ENCODE measurements at places on chromosomes 16 and 17.

DNA sequence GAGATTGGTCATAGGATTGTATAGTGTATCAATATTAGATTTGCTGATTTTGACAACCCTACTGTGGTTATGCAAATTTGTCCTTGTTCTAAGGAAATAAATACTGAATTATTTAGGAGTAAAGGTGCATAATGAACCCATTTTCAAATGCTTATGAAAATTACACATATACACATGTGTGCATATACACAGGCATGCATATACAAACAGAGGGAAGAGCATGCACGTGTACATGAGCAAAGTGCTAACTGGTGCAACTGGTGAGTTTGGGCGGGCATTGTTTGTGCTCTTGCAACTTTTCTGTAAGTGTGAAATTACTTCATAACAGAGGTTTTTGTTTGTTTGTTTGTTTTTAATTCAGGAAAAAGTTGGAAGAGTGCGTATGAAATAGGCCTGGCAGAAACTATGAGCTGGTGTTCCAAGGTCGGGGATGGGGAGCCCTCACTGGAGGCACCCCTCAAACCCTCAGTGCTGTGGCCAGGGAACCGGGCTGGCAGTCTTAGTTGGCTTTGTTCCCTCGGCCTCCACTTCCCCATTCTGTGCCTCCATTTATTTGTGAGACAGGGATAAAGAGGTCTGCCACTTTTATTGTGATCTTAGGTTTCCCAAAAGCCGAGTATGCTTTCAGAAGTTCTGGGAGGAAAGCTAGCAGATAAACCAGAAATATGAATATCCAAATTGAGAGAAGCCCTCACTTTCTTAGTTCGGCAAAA lies 5.8 kb downstream of the DEXI start:
- no peak for DNase-seq

DNA sequence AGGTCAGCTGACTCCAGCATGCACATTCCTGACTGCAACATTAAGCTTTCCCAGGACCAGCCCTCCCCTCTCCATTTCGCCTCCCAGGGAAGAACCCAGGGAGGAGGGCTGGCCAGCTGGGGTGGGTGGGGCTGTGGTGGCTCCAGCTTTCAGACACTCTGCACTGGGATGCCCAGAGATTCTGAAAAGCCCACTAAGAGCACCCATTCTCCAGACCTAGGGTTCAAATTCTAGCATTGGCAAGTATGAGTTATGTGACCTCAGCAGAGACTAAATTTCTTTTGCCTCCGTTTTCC lies 7.8 kb downstream of the DLX3 start:
- DNase-seq: peak; percentile 12

GRCh38 chr16:10171221-10171620 lies 11.0 kb downstream of the GRIN2A start:
- DNase-seq: no peak

DNA sequence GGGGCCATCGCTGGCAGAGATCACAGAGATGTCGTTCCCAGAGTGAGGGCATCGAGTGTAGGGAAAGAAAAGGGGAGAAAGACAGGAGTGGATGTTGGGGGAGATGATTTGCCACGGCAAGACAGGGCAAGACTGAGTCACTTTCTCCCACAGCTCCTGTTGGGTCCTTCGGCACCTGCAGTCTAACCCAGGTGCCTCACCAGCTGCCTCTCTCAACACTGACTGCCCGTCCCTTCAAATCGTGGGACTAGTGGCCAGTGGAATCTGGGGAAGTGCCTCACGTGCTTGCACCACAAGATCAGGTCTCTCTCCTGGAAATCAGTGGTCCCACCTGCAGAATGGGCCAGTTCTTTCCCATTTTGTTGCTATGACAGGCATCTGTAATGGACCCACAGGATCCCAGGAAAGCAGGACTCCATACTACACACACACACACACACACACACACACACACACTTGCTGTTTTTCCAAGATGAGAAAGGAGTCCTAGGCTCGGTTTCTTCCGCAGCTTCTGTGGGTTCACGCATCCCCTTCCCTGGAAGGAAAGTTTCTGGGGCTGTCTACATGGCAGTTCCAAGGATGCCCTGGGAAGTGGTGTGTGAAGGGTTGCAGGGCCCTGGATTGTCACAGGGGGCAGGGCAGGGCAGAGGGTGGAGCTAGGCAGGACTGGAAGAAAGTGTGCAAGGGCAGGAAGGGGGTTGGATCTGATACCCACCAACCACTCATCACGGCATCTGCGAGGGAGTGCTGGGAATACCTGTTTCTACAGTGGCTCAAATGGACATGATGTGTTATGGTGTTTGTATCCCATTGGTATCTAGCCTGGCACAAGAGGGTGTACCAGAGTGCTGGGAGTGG lies 10.2 kb upstream of the CBX8 start:
- no peak for DNase-seq

DNA sequence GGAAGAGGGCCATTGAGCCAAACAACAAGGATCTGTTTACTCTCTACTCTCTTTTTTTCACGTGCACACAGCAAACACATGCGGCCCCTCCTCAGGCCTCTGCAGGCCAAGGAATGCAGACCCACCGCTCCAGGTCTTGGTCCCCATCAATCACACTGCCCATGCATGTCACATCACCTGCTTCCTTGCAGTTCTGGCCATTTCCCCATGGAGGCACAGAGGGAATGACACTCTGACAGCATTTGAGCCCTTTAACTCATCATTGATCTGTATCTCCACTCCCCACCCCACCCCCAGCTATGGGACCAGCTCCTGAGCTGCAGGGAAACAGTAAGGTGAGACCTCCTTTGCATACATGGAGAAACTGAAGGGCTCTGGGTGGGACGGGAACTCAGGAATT lies 45.9 kb upstream of the MEIOC start:
- no peak for DNase-seq

GRCh38 chr17:79888811-79889634 lies 49.8 kb upstream of the CBX4 start:
- DNase-seq: no peak

DNA sequence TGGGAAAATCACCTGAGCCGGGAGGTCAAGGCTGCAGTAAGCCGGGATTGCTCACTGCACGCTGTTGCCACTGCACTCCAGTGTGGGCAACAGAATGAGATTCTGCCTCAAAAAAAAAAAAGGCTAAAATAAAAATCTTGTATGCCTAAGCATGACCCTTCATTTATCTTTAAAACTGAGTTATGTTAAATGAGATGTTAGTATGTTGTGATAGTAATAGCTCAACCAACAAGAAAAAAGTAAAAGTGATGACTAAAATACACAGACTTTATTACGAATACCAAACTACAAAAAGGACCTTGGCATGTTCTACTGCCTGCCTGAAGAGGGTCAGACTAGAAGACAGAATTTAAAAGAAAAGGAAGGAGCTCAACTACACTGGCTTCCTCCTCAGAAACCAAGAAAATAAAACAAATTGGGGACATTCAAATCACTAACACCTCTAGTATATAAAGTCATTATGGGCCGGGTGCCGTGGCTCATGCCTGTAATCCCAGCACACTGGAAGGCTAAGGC lies 4.4 kb downstream of the SMURF2 start:
- DNase-seq: no peak

- peak; percentile 72 for DNase-seq
These were observed 924 bp downstream of the ZNF598 start for GRCh38 chr16:2008631-2009163.

DNA sequence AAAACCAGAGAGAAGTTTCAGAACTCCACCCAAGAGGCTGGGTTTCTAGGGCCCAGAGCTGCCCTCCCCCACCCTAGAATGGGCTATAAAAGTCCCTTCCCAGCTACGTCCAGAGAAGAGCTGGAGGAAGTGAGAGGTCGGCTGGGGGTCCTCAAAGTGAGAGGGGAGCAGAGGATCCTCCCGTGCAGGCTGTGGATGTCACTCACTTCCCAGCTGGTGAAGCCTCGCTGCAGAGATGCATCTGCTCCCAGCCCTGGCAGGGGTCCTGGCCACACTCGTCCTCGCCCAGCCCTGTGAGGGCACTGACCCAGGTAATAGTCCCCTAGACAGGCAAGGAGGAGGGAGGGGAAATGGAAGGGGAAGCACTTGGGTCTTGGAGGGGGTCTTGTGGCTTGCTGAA lies at the start of gene EPX:
EPX (plus strand) TSS at position 115 of the 400 bp plus-strand sequence; CDS start at position 236, 121 bp downstream.
- DNase-seq: no peak

- DNase-seq: no peak
These were observed 11.8 kb downstream of the ADGRG3 start for GRCh38 chr16:57679767-57680482.

DNA sequence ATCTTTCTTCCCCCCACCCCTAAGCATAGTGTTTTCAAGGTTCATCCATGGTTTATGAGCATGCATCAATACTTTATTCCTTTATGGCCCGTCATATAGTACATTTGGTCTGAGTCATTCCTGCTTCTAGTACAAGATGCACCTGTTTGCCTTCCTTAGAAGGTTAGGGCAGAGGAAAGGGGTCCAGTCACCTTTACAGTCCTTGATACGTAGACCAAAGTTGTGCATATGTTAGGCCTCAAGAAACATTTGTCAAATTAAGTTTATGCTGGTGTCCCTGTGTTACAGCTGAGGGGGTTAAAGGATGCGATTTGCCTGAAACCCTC lies 1.4 kb downstream of the CYB5D2 start:
- DNase-seq: no peak

DNA sequence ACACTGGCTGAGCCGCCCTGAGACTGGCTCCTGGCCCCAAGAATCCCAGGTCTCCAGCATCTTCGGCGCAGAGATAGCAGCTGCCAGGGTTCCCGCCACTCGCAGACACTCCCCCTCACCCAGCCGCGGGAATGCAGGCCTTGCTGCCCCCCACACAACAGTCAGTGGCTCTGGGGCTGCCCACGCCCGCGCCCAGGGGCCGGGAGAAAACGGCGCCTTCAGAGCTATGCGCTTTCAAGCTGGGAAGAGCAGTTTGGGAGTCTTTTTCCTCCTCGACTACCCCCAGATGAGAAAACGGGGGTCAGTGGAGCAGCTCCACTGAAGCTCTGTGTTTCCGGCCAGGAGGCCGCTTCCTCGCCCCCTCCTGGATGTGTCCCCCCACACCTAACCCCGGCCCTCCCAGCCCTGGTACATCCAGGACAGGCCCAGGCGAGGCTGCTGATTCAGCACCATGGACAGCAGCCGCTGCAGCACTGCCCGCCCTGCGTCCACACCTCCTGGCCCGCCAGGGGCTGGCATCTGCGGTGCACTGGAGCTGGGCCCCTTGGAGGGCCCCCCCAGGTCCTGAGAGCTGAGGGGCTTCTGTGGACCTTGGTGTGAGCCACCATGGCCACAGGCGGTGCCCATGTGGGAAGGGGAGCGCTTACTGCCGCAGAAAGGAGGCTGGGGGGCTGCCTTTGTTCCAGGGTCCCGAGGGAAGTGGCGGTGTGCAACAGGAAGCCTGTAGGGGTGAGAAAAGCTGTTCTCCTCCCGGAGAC lies 35.7 kb downstream of the CACNA1H start:
- DNase-seq: peak; percentile 78

DNA sequence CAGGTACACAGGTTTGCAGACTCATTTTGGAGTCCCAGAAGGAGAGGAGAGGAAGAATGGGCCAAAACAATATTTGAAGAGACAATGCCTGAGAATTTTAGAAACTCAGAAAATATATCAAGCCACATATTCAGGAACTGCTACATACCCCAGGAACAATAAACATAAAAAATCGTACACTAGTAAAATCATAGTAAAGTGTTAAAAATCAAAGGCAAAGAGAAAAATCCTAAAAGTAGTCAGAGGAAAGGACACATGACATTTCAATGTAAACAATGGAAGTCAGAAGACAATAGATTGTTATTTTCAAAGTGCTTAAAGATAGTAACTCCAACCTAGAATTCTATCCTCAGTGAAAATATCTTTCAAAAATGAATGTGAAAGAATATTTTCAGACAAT lies 28.5 kb upstream of the NACA2 start:
- no peak for DNase-seq
